ENCODE measurements at places on chromosomes 1 and 21. TPM values are rescaled to one million over a fixed set of nuclear protein-coding genes. Genes with fewer than 3 reads are reported as not detected.
A peak's percentile ranks its signal among the peaks of the same experiment; 100 is the strongest.

GRCh38 chr1:54266908-54267307 is 66.9 kb downstream of the MRPL37 start:
- no peak for DNase-seq

DNA sequence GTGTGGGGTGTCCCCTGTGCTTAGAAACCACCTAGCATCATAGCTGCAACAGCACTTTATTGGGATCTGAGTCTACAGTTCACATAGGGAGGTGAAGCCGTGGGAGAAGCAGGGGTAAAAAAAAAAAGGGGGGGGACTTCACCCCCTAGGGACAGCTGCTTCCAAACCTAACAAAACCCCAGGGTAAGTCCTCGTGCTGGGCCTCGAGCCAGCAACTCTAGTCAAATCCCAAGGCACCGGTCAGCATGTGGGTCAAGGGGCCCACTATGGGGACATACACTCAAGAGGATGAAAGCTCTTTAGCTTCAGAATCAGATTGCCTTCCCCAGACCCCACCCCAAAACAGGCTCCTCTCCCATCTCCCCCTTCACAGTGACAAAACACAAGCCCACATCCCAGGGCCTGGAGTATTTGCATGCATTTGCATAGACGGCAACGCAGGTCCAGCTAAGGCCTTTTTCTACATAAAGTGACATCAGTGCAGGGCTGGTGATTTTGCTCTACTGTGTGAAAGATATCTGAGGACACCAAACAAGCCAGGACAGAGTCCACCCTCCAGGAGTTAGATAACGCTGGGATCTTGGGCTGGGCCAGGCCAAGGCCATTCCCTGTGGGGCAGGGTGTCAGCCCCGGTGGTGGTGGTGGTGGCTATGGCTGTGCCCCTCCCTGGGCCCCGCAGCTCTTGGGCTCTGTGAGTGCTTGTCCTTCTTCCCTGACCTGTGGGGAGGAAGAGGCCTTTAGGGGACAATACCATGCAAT is 8.1 kb upstream of the PMVK start:
- DNase-seq = no peak

DNA sequence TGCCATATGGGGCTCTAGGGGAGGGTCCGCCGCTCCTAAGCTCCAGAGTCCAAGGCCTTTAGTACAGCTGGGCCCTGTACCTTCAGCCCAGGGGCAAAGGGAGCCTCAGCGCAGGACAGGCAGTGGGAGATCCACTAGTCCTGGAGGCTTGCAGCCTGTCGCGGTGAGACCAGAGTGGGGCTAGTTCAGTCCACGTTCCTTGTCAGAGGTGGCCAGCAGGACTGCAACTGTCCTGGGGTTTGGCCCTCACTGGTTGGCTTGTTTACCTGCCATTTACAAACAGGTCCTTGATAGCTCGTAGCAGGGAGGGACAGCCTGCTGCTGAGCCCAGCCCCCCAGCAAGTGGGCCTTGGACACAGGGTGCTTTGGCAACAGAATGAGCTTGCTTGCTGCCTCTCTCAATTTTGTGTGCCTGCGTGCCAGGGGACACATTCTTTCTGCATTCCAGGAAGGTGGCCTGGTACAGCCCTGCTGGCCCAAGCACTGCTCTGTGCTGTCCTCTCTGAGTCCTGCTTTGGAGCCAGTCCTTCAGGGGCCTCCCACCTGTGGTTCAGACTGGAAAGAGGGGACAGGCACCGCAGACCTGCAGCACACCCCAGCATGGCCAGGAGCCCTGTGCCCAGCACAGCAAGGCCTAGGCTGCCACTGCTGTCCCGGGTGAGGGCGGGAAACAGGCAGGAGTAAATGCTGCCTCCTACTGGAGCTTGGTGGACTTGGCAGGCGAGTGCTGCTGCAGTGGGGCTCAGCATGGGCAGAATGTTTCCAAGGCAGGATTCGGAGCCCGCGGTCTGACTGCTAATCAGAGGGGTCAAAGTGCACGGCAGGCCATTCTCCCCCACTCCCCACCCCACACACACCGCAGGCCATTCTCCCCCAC is 15.2 kb downstream of the H6PD start:
- DNase-seq = no peak

DNA sequence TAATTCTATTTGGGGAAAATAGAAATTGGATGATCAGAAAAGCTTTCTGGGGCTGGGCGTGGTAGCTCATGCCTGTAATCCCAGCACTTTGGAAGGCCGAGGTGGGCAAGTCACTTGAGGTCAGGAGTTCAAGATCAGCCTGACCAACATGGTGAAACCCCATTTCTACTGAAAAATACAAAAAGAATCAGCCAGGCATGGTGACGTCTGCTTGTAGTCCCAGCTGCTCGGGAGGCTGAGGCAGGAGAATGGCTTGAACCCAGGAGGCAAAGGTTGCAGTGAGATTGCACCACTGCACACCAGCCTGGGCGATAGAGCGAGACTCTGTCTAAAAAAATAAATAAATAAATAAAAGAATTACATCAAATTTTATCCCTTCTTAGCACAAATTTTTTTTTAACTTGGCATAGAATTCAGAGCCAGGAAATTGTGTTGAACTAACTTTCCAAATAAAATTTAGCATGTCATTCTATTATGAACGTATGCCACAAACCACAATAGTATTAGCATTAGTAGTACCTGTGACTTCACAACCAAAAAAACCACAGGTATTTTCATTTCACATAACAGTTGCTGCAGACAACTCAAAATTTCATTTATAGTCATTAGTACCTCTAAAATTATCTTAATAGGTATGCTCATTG is 4.5 kb upstream of the ANKRD13C start:
- DNase-seq = no peak

GRCh38 chr1:15350151-15350550 is 59.5 kb upstream of the EFHD2 start:
- no peak for DNase-seq

- DNase-seq = no peak
Observed at GRCh38 chr1:13766592-13767564, 66.9 kb downstream of the PRDM2 start.

GRCh38 chr1:24362982-24363614 is 43.9 kb downstream of the GRHL3 start:
- no peak for DNase-seq

- no peak for DNase-seq
Observed at GRCh38 chr1:198657550-198658064, 18.8 kb downstream of the PTPRC start.

DNA sequence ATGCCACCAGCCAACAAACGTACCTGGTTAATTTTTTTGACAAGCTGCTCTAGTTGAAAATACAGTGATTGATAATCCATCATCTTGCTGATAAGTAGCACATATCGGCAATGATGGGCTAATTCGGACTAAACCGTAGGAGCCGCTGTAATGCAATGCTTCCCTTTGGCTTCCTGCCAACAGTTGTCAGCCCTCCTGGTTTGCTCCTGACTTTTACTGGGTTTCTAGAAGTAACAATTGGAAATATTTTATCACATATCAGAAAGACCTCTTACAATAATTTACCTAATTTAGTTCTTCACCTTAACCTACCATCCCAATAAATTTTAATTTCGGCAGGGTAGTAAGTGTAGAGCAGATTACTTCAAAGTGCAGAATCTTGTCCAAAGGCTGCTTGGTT is 148.5 kb downstream of the DHRS3 start:
- no peak for DNase-seq

DNA sequence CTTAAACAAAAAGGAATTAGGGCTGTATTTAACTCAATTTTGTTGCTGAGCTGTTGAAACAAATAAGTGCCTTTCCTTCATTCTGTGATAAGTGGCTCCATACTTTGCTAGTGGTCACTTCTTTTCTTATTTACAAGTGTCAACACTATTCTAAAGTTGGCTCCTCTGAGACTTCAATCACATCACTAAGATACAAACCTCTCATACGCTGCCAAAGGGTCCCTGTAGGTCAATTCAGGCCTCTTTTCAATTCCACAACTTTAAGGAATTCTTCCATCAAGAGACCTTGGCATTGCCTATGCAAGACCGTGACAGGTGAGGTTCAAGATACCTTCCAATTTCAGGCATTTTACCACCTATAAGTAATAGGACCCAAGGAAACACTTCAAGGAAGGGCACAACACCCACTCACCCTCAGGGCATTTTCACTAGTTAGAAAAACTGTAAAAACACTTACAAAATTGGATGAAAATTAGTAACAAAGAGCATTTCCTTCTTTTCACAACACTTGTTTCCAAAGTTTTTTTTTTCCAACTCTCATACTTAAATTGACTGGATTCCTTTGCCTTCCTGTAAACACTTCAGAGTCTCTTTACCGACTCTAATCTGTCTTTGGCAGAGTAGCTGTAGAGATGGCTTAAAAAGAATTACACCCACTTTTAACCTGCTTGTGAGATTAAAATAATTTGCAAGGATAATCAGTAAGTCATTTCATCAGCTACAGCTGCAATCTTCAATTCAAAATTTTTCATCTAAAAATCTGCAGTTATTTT is 24.5 kb downstream of the SERBP1 start:
- no peak for DNase-seq

- no peak for DNase-seq
Observed at GRCh38 chr1:36172017-36172747, 16.2 kb downstream of the MAP7D1 start.

DNA sequence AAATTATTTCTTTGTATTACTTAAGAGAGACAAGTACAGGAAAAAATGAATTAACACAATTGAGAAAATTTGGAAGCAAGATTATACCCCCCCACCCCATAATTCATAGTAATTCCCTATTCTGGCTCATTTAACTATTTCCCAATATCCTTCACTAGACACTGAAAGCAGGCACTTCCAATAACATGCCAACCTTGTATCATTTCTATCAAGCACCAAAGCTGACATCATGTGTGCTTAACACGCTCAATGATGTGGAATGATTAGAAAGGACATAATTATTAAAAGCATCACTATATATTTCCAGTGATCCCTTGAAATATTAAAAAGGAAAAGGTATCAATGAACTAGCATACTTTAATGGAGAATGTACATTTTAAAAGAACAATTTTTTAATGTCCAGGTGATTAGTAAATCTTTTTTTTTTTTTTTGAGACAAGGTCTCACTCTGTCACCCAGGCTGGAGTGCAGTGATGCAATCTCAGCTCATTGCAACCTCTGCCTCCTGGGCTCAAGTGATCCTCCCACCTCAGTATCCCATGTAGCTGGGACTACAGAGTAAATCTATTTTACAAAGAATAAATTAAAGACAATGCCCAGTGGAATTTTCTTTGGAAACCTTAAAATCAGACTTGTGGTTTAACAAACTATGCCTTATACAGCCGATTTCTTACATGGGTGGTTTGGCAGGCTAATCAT is 443.9 kb downstream of the DSCAM start:
- no peak for DNase-seq

- DNase-seq = peak; percentile 68
Observed at GRCh38 chr21:35226328-35226727, 177.2 kb upstream of the RUNX1 start.

- no peak for DNase-seq
Observed at GRCh38 chr21:44088401-44088780, 18.8 kb upstream of the PWP2 start.

Gene SLAMF1
- 0.98 TPM for total RNA-seq

Gene PLPPR4
- total RNA-seq = 2.3 TPM

Gene RHOU
- total RNA-seq = 29.7 TPM

Gene LCK
- 2.4 TPM for total RNA-seq

Gene LCE2C
- total RNA-seq = not detected

Gene GSTM5
- 3.6 TPM for total RNA-seq

Gene CD1B
- total RNA-seq = not detected

Data from breast epithelium (tissue), 4 donors.